IPS DF 6.9 (cell line): ENCODE measurements at places on chromosomes 1 and 21.

- no peak for DNase-seq
Measured at GRCh38 chr1:101165954-101166353, 70.9 kb upstream of the S1PR1 start.

- DNase-seq, result no peak
Measured at GRCh38 chr1:205670150-205670446, 10.2 kb downstream of the SLC45A3 start.

DNA sequence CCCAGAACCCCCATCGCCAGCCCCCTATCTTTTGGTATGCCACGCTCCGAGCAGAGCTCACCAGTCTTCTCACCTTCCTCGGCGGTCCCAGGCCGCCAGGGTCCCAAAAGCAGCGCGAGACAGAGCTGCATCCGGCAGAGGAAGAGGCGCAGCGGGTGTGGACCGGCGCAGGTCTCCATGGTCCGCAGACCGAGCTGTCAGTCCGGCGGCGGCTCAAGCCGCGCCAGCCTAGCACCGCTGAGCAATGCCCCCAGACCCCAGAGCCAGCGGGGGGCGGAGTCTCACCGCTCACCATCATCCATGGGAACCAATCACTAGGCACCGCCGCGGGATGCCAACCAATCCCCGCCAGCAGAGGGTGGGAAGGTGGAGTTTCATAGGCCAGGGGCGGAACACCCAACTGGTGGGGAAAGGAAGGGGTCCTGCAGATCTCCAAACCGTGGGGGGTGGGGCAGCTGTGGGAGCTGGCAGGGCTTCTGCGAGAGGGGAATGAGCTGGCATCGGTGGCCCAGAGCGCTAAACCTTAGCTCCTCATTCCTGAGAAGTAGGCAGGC is at the start of gene EPHA10:
Gene EPHA10, minus strand, starts transcription at position 233 of the 554 bp plus-strand sequence. Its CDS starts 54 bp downstream, at position 179.
- DNase-seq, result peak; percentile 61

GRCh38 chr1:1331068-1331965 is at the start of gene TAS1R3:
TSS of gene TAS1R3 (plus strand) at chr1:1331280. CDS start at chr1:1331346, 66 bp downstream.
- DNase-seq, result no peak

DNA sequence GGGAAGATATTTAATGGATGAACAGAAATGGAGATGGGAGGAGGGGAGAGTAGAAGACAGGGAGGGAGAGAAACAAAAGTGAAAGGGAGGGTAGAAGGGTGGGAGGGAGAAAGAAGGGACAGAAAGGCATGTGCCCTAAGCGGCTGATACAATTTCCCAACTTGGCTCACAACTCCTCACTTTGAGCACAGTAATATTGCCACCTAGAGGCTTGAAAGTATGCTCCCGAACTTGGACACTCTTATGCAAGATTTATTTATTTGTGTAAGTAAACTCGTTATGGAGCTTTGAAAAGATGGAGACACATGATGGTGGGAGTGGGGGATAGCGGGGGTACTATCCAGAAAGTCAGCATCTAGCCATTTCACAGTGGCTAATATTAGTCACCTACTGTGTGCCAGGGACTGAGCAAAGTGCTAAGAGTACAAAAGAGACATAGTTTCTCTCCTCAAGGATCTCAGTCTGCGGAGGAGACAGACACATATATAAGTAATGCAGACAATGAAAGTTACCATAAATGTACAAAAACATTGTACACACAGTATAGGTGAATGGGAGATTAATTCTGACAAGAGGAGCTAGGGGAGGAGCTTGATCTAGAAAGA is 189.7 kb downstream of the SEC16B start:
- DNase-seq, result peak; percentile 47

DNA sequence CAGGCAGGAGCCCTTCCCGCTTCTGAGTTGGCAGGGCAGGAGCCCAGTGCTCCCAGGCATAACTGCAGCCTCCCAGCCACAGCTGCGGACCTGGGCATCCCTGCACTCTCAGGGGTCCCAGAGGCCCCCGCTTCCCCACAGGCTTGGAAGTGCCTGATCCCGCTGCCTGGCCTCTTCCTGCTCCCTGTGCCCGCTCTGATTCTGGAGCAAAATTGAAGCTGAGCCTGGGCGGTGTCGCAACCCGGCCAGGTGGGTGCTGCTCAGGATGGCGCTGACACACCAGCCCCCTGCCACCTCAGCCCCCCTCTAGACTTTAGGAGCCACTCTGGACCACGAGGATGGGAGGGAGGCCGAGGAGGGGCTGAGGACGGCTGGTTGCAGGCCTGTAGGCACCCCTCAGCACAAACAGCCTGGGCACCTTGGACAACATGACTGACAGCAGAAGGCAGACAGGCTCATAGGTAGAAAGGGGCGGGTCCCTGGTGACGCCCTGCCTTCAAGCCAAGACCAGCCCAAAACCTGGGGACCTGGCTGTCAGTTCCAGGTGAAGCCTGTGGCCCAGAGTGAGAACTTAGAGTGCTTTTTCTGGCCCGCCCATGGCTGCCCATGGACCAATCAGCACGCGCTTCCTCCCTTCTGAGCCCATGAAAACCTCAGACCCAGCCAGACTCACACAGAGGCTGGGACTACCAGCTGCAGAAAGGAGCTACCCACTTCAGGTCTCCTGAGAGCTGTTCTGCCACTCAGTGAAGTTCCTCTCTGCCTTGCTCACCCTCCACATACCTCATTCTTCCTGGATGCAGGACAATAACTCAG is 7.2 kb downstream of the HLCS start:
- DNase-seq, result no peak

- no peak for DNase-seq
Measured at GRCh38 chr1:200483491-200484143, 73.8 kb upstream of the ZNF281 start.

GRCh38 chr1:31689854-31690253 is 14.0 kb downstream of the COL16A1 start:
- DNase-seq, result no peak

DNA sequence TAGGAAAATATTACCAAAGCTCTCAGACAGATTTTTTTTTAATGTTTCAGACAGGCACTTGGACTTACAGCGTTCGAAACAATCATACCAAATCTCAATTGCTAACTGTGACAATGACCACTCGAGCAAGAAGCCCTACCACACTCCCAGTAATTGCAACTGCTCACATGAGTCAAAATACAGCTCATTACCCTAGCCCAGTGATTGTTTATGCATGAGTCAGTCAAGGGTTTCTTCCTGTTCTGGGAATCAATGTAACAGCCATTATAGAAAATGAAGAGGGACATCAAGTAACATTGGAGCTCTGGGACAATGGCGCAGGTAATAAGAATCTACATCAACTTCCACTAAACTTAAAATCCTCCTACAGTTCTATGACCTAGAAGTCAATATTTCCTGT is 56.1 kb upstream of the SH3GLB1 start:
- no peak for DNase-seq

DNA sequence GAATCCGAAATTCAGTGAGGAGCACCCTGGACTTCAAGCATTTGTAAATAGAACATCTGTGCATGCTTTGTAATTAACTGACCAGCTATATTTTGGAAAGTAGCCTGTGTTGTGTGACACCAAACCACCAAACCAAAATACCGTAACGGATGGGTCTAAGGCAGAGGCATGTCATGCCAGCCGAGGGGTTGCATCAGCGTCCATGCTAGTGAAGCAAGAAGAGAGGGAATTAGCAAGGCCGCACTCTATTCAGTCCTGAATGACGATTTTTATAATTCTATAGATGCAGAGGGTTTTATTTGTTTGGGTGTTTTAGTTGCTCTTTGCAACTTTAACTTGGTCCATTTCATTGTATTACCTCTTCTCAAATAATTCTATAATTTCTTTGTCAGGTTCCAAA is 116.8 kb upstream of the SMYD2 start:
- no peak for DNase-seq

DNA sequence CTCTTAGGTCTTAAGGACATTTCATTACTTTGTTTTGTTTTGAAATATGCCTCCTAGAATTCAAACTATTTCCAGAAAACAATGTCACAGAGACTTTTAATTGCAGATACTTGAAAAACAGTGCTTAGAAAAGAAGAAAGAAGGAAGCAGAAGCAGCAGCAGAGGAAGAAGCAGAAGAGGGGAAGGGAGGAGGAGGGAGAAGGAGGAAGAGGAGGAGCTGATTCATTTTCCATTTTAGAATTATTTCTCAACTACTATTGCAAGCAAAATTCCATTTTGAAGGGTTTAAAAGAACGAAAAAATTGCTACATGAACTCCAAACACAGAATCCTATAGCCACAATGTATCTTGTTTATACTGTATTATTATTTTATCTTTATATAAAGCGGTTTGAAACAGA is 13.9 kb downstream of the RC3H1 start:
- DNase-seq, result no peak

DNA sequence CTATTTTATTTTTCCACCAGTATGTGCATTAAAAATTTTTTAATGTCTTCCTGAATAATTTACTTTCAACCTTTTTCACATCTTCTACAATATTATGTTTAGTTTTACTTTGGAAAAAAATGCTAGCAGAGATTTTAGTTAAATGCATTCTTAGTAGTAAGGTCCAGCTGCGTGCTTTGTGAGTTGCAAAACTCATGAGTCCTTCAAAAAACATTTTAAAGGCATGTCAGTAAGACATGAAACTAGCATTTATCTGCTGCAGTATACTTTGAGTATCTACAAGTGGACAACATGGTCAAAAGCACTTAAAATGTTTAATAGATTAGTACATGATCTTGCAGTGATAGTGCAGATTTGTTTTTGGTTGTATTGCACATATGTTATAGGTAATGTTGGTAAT is 139.0 kb downstream of the HS2ST1 start:
- DNase-seq, result no peak

GRCh38 chr1:43990271-43991199 is 864 bp upstream of the CCDC24 start:
- no peak for DNase-seq

DNA sequence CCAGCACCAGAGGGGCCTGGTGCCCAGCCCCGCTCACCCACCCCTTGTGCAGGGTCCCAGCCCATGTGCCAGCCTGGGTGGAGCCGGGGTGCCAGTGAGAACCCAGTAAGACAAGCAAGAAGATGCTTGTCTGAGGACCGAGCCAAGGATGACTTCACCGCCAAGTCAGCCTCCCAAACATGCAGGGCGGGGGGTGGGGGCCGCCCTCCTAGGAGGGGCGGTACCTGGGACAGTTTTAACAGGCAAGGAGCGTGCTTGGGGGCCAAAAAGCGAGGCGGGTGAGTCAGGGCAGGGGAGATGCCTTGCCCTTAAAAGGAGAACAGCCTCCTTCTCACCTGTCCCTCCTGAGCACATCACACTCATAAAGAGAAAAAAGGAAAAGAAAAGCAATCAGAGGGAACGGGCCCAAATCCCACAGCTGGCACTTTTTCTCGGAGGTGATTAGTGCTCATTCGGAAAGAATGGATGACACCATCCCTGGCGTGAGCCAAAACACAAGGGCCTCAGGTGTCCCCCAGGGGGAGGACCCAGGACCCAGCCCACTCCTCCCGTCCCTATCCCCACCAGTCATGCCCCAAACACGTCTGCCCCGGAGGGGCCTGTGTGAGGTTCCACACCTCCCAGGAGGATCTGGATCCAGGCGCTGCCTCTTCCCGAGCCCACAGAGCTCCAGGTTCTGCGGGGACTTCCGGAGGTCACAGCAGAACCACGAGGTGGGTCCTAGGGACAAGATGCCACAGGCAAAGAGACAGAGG is 77.6 kb upstream of the IFFO2 start:
- DNase-seq, result no peak

DNA sequence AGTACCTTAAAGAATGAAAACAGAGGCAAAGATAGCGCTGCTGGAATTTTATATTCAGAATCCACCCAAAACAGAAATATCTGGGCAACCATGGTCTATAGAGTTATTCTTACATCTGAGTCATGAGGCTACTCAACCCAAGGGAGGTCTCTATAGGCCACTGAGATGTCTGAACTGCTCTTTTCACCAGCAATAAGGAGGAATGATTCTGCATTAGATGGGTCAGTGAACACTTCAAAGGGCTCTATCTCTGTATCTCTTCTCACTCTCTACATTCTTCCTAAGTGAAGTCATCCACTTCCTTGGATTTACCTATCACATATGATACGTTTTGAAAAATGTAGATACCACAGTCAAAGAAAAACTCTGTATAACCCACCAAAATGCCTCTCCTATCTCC is 90.2 kb upstream of the NGF start:
- no peak for DNase-seq

DNA sequence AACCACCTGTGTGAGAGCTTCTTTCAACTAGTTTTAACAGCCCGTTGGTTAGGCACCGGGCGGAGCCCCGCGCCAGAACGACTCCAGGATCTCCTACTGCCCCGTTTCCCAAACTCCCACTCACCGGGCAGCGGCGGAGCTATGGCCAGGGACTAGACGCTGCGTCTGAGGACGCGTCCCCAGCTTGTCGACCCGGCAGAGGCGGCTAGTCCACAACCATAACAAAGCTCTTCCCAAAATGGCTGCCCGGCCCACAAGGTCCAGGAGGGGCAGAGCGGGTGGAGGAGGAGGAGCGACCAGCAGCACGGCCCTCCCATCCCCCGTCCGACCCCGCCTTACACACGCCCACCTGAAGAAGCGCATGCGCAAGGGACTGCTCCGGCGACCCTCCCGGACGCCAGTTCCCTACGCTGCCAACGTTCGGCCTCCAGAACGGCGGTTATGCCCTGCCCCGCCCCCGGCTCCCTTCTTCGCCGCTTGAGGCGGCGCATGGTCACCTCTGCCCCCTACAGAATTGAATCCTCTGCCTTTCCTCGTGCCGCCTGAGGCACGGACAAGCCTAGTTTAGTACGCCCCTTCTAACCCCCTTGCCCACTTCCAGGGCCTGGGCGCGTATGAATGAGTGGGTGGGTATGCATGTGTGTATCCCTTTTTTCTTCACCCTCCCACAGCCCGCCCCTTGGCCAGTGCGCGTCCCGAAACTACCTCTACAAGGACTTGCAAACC is at the start of gene GPBP1L1:
Gene GPBP1L1, minus strand, starts transcription at position 246 of the 726 bp plus-strand sequence. CDS start 27,446 bp downstream, outside the sequence.
- DNase-seq, result peak; percentile 92

GRCh38 chr1:177959811-177960515 is 9.9 kb downstream of the SEC16B start:
- DNase-seq, result no peak

DNA sequence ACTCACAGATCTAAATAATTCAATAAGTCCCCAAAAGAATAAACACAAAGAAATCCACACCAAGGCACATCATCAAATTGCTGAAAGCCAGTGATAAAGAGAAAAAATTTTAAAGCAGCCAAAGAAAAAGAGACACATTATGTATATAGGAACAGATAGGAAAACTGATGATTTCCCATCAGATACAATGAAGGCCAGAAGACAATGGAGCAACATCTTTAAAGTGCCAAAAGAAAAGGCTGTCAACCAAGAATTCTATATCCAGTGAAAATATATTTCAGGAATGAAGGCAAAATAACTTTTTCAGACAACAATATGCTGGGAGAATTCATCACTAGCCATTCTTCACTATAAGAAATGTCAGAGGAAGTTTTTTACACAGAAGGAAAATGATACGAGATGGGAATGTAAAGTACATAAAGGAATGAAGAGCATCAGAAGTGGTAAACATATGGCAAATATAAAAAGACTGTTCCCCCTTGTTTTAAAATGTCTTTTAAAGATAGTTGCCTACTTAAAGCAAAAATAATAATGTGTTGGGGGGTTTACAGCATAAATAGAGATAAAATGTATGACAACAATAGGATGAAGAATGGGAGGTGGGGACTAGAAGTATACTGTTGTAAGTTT is 9.4 kb upstream of the MYOG start:
- no peak for DNase-seq

DNA sequence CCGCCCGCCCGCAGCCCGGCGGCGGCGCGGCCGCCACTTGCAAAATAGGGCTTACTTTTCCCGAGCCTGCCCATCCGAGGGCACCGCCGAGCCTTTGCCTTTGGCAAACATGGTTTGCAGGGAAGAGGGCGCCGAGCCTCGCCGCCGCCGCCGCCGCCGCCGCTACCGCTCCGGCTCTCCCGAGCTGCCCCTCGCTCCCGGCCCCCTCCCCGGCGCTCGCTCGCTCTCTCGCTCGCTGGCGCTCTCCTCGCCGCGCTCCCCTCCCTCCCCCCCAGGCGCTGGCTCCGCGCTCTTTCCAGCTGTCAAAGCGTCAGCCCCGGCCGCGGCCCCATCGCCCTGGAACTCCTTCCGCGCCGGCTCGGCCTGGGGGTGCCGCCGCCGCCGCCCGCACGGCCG is 298 bp downstream of the SSBP3 start:
- no peak for DNase-seq
